Activated T-helper 1 cell treated with Interleukin-2 at 50 U/mL for 16 hours (primary cell): ENCODE measurements at places on chromosomes 12 and 14.

- no peak for DNase-seq
Measured at GRCh38 chr12:131131077-131131807, 177.5 kb downstream of the ADGRD1 start.

GRCh38 chr12:25262389-25263074 is 11.8 kb upstream of the KRAS start:
- no peak for DNase-seq

DNA sequence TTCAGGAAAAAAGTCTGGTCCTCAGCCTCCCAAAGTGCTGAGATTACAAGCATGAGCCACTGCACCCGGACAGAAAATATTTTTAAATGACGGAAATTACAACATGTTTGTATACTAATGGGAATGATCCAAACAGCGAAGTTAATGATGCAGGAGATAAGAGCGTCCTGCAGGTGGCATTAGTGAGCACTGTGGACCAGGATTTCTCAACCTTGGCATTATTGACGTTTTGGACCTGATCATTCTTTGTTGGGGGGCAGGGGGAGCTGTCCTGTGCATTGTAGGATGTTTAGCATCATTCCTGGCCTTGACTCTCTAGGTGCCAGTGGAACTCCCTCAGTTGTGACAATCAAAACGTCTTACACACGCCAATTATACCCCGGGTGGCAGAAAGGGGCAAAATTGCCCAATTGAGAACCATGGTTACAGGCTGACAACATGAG is 34.1 kb downstream of the SCFD1 start:
- DNase-seq: no peak

DNA sequence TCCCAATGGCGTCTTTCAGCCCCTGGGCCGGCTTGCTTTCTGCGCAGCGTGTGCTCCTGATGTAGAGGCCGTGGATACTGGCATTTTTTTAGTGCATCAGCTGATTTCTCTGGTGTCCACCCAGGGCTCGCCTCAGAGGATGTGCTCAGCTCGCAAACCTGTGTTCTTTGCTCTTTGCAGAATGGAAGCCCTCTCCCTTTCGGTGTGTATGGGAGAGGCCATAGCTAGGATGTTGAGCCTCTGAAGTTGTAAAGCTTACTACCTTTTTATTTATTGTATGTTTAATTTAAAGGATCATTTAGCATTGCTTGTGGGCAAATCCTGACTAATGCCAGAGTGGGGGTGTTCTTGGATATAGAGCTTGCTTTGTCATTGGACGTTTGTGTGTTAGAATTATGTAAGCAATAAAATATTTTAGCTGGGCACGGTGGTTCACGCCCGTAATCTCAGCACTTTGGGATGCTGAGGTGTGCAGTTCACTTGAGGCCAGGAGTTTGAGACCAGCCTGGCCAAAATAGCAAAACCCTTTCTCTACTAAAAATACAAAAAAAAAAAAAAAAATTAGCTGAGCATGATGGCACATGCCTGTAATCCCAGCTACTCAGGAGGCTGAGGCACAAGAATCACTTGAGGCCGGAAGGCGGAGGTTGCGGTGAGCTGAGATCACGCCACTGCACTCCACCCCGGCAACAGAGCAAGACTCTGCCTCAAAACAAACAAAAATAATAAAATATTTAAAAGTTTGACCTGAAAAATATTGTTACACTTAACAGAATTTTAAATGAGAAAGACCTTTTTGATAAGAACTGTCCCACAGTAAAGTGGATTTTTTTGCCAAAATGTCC is 52.6 kb upstream of the MMP17 start:
- DNase-seq: no peak

DNA sequence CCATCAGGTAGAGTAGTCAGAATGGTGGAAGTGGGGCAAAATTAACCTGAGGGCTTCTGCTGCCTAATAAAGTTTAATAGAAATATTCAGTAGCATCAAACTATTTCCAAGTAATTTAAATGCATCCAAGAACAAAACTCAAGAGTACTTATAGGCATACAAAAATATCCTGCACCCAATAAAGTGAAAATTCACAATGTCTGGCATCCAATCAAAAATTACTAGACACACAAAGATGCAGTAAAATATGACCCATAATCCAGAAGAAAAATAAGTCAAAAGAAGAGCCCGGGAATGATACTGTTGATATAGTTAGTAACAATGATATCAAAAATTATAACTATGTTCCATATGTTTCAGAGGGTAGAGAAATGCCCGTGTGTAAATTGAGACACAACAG is 95.3 kb downstream of the TMEM117 start:
- DNase-seq: no peak

DNA sequence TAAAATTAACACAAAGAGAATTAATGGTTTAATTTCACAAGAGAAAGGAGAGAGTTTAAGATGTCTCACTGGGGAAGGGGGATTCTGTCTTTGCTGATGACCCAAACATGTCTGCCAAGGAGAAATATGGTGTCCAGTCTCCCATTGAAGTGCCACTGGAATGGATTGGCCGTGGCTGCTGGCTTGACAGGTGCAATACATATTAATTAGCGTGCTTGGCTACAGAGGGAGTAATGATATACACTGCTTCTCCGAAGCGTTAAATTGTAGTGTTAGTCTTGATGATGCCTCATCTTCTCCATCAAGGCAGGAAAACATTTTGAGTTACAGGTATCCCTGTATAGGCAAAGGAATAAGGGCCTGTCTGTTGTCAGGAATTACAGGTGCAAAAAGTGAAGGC is 393.4 kb upstream of the TMPO start:
- DNase-seq: no peak

- no peak for DNase-seq
Measured at GRCh38 chr12:104258476-104259067, 43.0 kb downstream of the TXNRD1 start.

DNA sequence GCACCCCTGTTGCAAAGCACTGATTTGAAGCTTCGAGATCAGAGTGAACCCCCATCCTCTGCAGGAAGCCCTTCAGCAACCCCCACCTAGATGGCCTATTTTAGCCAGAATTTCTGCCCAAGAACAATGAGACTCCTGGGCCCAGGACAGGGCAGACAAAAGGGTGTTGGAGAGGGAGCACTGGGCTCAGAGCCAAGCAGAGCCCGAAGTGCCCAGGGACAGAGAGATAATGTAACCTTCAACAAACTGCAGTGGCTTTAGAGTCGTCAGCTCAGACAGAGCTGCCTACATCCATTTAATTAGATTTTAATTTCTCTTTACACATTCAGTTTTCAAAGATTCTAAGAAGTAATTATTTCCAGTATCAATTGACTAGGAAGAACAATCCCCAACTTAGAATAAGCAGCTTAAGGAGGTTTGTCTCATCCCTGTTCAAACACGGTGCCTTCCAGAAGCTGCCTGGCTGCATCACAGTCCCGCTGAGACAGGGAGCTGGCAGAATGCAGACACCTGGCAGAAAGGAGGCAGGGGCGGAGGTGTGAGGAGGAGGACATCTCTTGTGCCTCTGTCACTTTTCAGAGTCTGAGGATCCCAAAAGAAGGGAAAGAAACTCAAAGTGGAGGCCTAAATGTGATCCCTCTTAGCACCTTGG is 504.9 kb upstream of the CCDC196 start:
- DNase-seq: no peak

- DNase-seq: no peak
Measured at GRCh38 chr12:80472236-80472635, 28.2 kb downstream of the PTPRQ start.

DNA sequence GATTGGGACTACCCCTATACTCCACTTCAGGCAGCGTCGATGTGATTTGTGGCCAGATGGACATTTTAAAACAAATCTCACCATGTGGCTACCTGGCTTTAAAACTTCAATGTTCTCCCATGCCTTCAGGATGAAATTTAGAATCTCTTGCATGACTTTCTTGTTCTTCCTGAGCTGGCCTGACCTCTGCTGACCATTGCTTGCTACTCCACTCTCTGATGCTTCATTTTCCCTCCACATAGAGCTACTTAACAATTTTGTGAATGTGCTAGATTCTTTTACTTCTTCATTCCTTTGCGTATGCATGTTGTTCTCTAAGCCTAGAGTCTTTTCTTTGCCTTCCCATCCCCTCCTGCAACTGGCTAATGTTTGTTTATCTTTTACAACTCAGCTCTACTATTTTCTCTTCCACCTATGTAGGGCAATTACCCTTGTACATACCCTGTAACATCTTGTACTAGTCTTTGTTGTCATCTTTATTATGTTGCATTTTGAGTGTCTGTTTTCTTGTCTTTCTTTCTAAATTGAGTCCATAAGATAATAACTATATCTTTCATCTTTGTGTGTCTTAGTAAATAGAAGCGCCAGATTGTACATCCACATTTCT is 41.2 kb downstream of the YLPM1 start:
- no peak for DNase-seq

DNA sequence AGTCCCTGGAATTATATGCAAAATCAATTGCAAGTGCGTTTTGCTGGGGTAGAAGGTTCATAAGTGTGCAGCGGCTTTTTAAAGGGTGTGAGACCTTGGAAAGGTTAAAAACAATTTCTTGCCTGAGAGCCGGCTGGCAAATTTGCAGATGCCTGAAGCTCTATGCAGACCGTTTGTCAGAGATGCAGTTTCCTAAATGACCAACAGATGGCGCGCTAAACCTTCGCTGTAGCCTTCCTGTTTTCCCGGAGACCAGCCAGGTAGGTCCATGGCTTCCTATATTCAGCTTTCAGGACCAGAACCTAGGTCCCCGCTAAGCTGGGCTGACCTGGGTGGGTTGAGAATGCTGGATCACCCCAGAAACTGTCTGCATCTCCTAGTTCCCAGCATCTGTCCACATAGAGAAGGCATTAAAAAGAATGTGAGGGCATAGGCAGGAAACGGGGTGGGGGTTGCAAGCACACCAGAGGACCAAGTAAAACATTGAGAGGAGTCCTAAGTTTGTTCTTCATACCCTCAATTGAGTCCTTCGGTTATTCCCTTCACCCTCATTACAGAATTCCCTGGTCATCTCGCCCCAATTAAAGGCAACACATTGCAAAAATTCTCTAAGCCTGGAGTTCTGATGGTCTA is 5.7 kb upstream of the NOS1 start:
- peak; percentile 1 for DNase-seq

DNA sequence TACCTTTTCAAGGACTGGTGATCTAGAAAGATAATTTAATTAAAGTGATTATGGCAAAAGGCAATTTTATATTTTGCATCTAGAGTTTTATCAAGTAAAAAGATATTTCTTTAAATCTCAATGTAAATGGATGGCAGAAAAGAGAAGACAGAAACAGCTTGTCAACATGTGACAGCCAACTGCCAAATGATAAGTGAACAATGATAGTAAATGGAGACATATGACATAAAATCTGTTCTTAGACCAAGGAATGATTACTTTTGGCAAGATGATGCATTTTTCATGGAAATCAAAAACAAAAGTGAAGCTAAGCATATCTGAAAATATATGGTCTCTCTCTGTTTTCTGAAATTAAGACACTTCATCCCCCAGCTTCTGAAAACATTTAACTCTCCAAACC is 1730.7 kb upstream of the FLRT2 start:
- DNase-seq: no peak

GRCh38 chr14:99955826-99956455 is 109.3 kb upstream of the EVL start:
- no peak for DNase-seq

- no peak for DNase-seq
Measured at GRCh38 chr12:60094436-60094835, 498.6 kb downstream of the SLC16A7 start.

DNA sequence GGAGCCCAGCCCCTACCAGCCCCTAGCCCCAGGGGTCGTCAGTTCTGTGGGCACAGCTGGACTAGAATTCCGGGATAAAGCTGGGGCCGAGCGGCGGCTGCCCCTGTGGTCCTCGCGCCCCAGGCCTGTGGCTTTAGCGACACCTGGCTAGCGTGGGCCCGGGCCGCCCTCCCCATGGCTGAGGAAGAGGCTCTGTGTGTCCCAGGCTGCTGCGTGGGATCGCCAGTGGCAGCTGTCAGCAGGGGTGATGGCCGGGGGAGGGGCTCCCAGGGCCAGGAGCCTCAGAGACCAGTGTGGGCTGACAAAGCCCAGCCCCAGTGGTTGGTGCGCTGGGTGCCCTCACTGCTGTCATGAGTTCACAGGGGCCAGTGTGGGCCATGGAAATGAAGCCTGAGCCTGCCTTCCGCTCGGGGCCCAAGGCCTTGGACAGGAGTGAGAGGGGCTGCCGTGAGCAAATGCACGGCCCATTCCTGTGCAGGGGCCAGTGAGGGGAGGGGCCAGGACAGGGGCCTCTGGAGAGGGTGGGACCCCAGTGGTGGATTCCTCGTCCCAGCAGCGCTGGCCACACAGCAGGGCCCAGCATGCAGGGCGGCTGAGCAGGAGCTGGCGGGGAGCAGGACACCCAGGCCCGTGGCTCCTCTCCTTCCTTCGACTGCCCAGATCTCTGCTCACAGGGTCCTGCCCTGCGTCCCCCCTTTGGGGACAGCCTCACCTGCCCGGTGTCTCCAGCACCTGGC is 11.4 kb downstream of the FBRSL1 start:
- DNase-seq: no peak

GRCh38 chr14:102192840-102193502 is 53.3 kb downstream of the WDR20 start:
- DNase-seq: no peak

- DNase-seq: no peak
Measured at GRCh38 chr12:91896286-91897024, 249.2 kb downstream of the BTG1 start.

DNA sequence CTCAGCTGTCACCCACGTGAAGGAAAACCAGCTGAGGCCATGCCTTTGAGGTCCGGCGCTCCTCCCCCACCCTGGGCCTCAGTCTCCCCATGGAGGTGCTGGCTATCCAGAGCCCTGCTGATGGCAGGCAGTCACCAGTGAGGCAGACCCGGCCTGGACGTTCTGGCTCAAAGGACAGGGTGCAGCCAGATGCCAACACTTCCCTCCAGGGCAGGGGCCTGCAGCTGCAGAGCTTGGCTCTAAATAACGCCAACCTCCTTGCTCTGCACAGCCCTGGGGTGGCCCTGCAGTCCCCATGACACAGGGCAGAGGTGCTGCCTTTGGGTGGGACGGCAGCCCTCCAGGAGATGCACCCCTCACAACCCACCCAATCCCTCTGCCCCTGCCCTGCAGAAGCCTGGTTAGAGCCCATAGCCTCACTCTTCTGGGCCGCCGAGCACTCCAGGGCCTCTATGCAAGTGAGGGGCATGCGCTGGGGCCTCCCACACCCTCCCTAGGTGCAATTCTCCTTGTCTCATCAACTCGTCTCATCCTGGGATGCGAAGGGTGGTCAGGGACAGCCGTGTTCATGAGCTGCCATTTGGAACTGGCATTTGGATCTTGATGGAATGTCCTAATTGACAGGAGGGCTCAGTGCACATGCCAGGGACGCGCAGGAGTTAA is 30.4 kb downstream of the CCDC85C start:
- no peak for DNase-seq

GRCh38 chr14:85533861-85534291 is 3.9 kb downstream of the FLRT2 start:
- DNase-seq: no peak

GRCh38 chr12:130958557-130959140 is 4.9 kb downstream of the ADGRD1 start:
- no peak for DNase-seq

- no peak for DNase-seq
Measured at GRCh38 chr12:126507231-126507630, 1442.0 kb downstream of the AACS start.

DNA sequence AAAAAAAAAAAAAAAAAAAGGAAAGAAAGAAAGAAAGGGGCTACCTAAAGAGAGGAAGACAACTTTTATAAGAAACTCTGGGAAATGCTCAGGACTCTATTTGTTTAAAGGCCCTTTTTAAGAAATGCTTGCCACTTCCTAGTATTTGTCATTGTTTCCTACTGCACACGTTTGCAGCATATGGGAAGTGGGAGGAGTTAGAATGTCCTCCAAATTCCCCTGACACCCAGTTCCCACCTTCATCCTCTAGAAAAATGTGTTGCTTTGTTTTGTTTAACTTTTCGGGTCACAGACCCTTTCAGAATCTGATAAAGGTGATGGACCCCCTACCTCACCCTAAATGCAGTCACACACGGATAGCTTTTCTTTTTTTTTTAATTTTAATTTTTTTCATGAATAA is 40.8 kb downstream of the NINJ2 start:
- DNase-seq: no peak
